NCI-H1417 treated with DMSO at 0.1 percent for 48 hours (cell line): ENCODE measurements at places on chromosomes 2 and 18.

DNA sequence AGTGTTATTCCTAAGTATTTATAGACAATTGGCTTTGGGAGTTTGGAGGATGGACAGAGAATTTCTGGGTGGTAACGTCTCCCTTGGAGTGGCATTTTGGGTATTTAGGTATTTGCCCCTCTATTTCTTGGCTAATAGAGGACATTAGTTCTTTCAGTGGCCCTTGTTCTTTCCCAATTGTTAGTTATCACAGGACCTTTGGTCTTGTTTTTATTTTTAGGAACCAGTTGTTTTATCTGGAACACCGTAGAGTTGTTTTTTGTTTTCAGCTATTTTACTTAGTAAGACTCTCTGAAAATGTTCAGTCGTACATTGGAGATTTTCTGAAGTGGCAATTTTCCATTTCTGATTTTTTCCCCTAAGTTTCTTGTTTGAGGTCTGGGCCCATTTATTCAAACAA is 40.5 kb upstream of the TNFRSF11A start:
- no peak for DNase-seq

DNA sequence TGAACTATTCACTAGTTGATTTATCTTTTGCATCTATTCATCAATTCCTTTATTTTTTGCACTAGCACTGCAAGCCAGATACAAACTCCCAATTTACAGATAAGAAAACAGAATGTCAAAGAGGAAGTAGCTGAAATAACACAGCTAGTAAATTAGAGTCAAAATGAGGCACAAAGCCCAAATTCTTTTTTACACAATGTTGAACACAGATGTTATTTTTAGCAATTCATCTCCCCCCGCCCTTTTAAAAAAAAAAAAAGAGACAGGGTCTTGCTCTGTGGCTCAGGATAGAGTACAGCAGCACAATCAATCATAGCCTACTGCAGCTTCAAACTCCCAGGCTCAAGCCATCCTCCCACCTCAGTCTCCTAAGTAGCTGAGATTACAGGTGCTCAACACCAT is 127.8 kb downstream of the CCBE1 start:
- no peak for DNase-seq

GRCh38 chr2:150147889-150148683 is 339.4 kb downstream of the RND3 start:
- no peak for DNase-seq

DNA sequence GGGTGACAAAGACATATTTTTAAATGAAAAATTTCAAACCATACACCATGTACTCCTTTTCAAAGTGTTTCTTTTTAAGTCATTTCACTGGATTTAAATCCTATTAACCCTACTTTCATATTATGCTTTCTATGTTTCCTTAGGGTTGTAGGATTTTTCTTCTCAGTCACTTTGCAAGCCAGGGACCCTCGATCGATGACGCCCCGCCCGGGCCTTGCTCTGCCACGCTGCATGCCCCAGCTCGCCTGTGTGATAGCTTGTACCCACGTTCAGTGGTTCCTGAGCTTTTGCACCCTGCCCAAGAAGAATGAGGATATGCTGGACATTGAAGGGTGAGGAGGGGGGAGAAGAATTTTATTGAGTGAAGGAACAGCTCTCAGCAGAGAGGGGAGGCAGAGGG is 568.0 kb downstream of the TRIB2 start:
- DNase-seq: no peak
